Stimulated activated CD4-positive, alpha-beta T cell treated with anti-CD3 and anti-CD28 coated beads, Interleukin-12 subunit alpha, Interleukin-12 subunit beta, amount 100 ng/mL, for 4 hours (primary cell): ENCODE measurements at places on chromosomes 1 and 21.
A peak's percentile ranks its signal among the peaks of the same experiment; 100 is the strongest.

DNA sequence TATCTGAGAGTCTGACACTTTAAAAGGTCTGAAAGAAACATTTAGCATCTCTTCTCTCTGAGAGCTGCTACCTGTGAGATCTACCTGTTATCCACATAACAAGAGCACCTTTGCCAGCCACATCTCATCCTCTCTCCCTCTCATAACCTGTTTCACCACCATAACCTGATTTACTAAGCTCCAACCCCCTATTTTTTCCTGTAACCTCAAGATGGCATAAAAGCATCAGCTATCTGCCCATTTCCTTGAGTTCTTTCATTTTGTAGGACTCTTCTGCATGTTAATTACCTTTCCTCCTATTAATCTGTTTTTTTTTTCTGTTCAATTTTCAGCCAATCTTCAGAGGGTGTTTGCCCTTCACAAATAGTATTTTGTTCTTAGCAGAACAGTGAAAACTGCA, 136.5 kb upstream of the KCNK1 start:
- no peak for DNase-seq

DNA sequence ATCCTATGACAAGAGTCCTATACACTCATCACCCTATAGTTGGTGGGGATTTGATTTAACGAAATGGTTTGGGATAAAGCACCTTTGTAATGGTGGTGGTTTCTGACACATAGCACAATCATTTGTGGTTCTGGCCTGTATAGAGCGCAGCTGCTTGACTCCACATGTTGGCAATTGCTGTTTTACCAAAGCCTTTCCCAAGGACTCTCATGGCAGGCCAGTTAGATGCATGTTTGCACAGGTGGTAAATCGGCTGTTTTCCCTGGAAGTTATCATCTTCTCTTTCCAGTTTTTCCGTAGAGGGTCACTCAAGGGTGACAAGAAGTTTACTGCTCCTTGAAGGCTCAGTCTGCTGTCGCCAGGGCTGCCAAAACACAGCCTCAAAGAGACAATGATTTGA, 17.1 kb upstream of the XPR1 start:
- no peak for DNase-seq

DNA sequence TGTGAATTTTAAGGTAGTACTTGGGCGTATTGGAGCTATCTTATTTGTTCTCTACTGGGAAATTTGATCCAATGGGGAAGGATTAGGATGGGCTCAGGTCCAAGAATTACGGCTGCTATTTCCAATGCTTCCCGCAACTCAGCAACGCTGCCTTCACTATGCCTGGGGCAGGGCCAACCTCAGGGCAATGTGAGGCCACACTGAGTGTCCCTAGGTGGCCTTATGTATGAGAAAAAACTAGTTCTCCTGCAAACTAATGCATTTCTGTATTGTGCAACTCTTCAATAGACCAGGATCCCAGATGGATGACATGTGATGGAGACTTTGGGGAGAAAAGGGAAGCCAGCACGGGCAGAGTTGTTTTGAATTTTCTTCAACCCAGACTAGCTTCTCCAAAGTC, 168.1 kb downstream of the DUSP10 start:
- no peak for DNase-seq

DNA sequence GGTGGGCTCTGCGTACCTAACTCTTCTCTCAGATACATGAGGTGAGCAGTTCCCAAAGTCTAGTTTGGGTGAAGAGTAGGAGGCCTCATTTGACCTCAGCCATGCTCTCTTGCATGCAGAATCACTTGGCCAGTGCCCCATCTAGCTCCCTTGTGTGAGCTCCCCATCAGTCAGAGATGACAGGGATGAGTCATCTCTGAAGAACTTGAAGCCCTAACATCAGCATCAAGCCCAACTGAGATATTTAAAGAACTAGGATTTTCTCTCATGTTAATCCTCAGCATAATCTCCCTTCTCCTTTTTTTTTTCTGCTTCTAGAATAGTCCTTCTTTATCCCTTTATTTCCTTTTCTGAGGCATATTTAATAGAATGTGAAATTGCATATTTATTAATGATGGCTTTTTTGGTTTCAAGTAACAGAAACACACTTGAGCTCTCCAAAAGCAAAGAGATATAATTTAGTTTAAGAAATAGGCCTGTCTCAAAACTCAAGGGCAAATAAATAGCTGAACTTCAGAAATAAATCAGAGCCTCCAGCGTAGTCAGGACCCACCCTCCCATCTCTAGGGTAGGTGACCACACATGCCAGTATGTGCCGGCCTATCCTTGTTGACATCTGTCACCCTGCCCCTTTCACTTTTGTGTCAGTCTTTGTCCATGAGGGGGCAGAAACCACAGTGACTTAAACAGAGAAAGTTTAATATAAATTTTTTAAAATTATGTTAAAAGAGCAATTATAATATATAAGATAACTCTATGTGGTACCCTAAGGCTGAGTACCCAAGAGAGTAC, 112.3 kb downstream of the TSEN15 start:
- DNase-seq, result no peak

GRCh38 chr1:171139890-171140289, 45.2 kb upstream of the FMO2 start:
- DNase-seq, result no peak

- no peak for DNase-seq
Observed at GRCh38 chr1:226511296-226511695, 37.3 kb upstream of the STUM start.

- peak; percentile 36 for DNase-seq
Observed at GRCh38 chr1:30929135-30929889, 20.8 kb upstream of the SDC3 start.

DNA sequence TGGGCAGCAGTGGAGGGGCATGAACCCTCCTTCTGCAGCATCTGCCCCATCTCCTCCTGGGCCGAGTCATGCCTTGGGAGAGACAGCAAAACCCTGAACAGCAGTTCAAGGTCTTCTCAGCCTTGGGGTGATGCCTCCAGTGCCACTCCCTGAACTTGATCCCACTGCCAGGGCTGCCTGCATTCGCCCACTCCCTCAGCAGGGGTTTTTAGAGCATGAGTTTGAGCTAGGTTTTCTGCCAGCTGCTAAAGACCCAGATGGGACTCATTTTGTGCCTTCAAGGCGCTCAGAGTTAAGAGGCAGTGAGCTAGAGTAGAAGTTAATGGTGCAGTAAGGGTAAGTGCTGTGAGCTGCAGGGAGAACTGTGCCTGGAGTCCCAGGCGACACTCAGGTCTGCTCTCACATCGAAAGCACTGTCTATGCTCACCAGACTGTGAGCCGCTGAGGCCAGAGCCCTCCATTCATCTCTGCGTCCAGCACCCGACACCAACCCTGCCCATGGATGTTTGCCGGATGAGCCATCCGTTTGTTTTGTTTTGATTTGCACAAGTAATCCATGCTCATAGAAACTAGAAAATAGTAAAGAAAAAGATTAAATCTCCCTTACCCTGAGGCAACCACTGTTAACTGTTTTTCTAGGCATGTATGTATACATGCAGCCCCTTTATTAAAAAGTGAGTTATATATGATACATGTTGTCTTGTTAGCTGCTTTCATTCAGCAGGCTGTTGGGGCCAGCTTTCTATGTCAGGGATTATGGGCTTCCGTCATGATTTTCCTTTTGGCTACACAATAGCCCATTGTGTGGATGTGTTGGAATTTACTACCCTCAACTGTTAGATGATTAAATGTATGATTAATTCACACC, 67.8 kb downstream of the VPS26C start:
- DNase-seq, result no peak

- no peak for DNase-seq
Observed at GRCh38 chr1:69994241-69994640, 211.1 kb downstream of the LRRC40 start.

DNA sequence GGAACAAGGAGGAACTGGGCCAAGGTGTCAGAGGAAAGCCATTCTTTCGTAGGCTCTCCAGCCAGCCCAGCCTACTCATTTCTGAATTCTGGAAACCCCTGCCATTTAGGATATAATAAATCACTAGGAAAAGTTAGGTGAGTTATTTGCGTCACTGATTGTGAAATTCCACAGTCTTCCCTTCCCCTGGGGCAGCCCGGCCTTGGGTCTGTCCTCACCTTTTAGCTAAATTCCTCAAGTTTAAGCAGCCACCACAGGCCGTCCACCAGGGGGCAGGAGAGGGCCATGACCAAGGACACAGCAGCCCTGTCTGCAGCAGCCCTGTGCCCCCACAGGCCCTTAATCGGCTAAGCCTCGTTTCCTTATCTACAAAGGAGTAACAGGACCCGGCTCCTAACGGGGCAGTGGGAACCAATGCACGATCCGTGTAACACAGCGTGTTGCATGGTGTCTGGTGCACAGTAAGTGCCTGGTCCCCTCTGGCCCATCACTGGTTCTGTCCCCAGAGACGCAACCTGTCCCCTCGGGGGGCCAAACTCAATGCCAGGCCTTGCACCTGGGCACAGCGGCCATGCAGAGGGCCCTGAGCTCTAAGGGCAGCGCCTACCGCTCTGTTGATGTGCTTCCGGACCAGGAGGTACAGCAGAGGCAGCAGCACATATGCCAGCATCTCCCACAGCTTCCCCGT, 18.1 kb downstream of the GPR157 start:
- peak; percentile 86 for DNase-seq

GRCh38 chr1:51910221-51911000, 31.9 kb upstream of the NRDC start:
- no peak for DNase-seq

DNA sequence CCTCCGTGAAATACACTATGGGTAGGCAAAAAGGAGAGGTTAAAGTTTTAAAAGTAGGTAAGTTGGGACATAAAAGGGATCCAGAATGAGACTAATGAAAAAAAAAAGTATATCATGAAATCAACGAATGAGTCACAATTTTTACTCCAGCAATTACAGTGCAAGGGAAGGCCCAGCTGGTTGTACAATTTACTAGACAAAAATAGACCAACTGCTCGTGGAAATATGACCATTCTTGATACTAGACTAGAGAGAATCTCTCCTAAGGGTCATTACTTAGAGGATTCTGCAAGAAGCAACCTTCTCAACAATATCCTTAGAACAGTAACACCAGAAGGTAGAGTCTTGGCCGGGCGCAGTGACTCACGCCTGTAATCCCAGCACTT, 55.1 kb upstream of the EFHD2 start:
- no peak for DNase-seq
